Suprapubic skin (tissue), 4 donors: ENCODE measurements at places on chromosomes 1 and 21. TPM values are rescaled to one million over a fixed set of nuclear protein-coding genes. Genes with fewer than 3 reads are reported as not detected.

CATSPERE gene
- total RNA-seq: 0.62 TPM

DNA sequence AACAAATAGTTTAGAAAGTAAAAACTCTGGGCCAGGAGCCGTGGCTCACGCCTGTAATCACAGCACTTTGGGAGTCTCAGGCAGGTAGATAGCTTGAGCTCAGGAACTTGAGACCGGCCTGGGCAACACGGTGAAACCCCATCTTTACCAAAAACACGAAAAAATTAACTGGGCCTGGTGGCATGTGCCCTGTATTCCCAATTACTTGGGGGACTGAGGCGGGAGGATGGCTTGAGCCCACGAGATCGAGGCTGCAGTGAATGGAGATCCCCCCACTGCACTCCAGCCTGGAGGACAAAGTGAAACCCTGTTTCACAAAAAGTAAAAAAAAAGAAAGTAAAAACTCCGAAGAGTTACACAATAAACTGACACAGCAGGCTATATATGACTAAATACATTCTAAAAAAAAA, 10.6 kb downstream of the CEP170 start:
- DNase-seq: no peak

GRCh38 chr1:6858596-6858995, 73.3 kb downstream of the CAMTA1 start:
- no peak for DNase-seq

- no peak for DNase-seq
Measured at GRCh38 chr1:215584389-215584788, 17.3 kb downstream of the KCTD3 start.

DNA sequence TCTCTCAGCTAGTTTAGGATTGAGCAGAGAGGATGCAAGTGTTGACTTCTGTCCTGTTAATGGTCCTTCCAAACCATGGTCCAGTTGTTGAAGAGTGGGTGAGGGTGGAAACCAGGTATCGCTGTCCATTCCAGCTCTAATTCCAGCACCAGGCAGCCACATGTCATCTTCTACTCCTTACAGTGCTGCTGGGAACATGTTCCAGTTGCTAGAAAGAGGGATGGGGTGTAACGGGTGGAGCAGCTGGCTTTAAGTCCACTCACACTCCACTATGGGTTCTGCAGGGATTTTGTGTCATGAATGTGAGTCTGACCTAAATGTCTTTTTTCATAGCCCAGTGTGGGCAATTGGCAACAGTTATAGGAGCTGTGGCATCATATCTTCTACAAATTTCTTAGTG, 25.2 kb downstream of the NOS1AP start:
- DNase-seq: no peak

DNA sequence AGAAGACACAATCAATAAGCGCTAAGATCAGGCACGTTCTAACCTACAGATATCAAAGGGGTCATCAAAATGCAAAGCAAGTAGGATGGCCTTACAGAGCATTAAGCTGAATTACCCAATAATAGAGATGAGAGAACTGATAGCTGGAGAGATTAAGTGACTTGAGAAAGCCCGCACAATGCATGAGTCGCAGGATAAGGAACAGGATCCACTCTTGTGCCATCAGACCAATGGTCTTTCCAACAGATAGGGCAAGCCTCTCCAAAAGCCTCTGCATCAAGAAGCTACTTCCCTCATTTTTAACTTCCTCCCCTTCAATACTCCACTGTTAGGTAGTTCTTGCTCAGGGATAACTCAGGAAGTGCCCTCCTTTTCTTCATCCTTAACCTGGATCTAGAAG, 2.6 kb downstream of the CHML start:
- no peak for DNase-seq

- DNase-seq: no peak
Measured at GRCh38 chr1:38201431-38201830, 154.8 kb upstream of the POU3F1 start.

GRCh38 chr1:33905241-33905640, 41.4 kb downstream of the HMGB4 start:
- no peak for DNase-seq

- DNase-seq: no peak
Measured at GRCh38 chr21:41626021-41626420, 118.1 kb upstream of the TMPRSS2 start.

NID1 gene
- 32.3 TPM for total RNA-seq

DNA sequence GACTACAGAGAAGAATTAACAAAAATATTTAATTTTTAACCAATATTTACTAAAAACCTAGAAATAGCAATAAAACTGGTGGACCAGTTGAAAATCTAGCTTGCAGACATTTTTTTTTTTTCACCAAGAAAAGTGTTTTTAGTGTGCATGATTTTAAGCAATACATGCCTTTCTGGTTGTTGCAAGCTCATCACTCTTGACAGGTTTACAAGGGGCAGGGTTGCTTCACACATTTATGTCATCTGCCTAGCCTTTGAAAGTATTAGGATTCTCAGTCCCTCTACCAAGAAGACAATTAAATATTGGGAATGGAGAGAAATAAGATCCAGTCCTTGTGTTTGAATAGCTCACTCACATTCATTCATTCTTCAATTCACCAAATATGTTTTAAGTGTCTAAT, 53.8 kb upstream of the LYPLAL1 start:
- DNase-seq: no peak

- DNase-seq: no peak
Measured at GRCh38 chr1:48177257-48177656, 45.3 kb upstream of the SLC5A9 start.

- no peak for DNase-seq
Measured at GRCh38 chr21:15293240-15293639, 228.4 kb upstream of the NRIP1 start.

DNA sequence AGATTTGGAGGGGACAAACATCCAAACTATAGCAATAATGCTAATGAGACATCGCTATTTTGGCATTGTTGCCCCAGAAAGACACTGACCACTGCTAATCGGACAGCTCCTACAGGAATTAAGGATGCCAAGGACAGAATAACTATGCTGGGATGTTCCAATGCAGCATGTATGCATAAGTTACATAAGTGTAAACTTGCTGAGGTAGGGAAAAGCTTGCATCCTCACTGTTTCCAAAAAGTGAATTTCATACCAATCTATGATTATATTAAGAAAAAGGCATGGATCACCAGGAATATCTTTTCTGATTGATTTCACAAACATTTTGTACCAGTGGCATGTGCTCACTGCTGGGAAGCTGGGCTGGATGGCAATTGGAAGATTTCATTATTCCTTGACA, 45.8 kb upstream of the RALGPS2 start:
- DNase-seq: no peak

DNA sequence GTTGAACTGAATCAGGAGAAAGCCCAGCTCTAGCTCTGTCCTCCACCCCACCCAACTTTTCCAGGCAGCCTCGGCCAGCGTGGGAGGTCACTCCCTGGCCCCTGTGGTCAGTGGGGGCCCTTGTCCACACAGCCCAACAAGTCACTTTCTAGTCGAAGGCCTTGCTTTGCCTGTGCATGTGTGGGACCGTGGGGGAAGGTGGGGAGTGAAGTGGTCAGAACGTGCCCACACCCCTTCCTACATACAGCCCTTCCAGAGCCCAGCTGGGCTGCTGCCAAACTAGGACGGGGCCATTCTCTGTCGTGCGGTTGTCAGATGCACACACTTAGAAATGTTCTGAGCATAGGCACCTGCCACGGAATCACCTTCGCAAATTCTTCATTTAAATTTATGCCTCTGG, 18.0 kb downstream of the FAAP20 start:
- DNase-seq: no peak

MPL gene
- not detected for total RNA-seq

- DNase-seq: no peak
Measured at GRCh38 chr1:221430152-221430960, 311.5 kb downstream of the DUSP10 start.

- DNase-seq: no peak
Measured at GRCh38 chr21:15240848-15241247, 176.0 kb upstream of the NRIP1 start.

DNA sequence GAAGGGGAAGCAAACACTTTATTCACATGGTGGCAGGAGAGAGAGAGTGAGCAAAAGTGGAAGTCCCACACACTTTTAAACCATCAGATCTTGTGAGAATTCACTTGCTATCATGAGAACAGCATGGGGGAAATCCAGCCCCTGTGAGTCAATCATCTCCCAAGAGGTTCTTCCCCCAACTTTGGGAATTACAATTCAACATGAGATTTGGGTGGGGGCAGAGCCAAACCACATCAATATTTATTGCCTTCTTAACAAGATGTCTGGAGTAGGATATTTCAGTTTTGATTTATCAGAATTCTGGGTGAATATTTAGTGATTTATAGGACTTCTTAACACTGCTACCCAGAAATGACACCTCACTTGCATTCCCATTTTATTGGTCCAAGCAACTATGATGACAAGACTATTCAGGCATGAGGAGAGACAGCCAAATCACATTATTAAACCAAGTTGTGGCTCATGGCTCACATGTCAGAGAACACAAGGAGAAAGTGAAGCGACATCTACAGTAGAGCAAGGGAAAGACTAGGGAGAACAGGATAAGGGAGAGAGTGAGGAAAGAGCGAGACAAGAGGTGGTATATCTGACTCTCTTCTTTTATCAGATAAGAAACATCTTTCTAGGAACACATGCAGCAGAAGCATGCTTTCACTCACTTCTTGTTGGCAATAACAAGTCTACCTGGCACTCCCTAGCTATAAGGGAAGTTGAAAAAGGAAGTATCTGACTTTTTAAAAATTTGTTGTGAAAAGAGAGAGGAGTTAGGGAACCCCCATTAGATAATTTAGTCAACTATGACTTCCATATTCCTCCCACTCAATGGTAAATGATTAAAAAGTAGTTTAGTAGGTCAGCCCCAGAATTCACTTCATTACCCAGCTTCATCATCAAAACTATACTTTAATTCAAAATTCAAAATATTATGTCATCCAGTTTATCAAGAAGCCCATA, 36.6 kb upstream of the PTPRC start:
- no peak for DNase-seq

FCGR3B gene
- 0.97 TPM for total RNA-seq

GRCh38 chr1:200359610-200360163, 50.1 kb downstream of the ZNF281 start:
- no peak for DNase-seq

CELA3B gene
- not detected for total RNA-seq

PDC gene
- total RNA-seq: not detected

HEATR1 gene
- total RNA-seq: 39.4 TPM

- no peak for DNase-seq
Measured at GRCh38 chr1:167330601-167331293, 110.1 kb downstream of the POU2F1 start.

DNA sequence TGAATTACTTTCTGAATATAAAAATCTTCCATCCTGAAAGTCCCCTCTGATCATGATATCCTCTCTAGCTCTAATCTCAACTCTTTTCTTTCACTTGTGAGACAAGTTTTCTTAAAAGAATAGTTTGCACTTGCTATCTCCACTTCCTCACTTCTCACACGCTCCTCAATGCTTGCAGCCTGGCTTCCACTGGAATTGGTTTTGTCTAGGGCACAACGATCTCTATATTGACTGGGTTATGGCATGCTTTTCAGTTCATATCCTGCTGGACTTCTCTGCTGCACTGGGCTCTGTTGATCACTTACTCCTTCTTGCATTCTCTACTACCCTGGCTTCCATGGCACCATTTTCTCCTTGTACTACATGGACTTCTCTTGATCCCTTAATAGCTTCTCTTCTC, 474 bp downstream of the FCRLA start:
- no peak for DNase-seq

GRCh38 chr1:226475142-226475511, 67.2 kb upstream of the PARP1 start:
- DNase-seq: no peak

VWA1 gene
- total RNA-seq: 21.4 TPM

MSH4 gene
- total RNA-seq: 0.21 TPM

CELSR2 gene
- 117 TPM for total RNA-seq

MROH9 gene
- not detected for total RNA-seq

DNA sequence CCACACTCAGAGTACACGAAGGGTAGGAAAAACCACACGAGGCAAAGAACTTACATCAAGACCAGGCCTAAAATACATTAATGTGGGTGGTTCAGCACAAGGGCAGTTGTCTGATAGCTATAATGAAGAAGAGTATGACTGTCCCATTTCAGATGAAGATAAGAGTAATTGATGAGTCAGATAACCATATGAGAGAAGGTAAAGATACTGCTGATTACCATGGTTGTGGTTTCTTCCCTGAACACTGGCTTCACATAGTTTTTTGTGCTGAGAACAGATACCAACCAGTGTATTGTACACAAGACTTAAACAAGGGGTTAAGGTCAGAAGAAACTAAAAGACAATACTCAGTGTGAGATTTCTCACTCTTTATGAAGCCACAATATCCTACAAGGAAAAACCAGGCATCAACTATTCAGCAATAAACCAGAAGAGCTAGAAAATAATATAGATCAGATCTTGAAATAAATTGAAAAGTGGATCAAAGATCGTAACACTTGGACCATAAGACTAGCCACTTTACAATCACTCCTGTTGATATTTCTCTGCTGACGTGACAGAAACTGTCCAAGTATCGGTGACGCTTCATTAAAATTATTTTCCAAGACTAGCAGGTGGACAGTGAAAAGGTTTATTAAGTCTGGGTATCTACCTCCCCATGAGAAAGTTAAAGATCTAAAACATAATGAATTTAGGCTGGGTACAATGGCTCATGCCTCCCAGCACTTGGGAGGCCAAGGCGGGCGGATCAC, 28.6 kb downstream of the PUM1 start:
- DNase-seq: no peak

- no peak for DNase-seq
Measured at GRCh38 chr1:167238713-167239112, 18.0 kb downstream of the POU2F1 start.

DNA sequence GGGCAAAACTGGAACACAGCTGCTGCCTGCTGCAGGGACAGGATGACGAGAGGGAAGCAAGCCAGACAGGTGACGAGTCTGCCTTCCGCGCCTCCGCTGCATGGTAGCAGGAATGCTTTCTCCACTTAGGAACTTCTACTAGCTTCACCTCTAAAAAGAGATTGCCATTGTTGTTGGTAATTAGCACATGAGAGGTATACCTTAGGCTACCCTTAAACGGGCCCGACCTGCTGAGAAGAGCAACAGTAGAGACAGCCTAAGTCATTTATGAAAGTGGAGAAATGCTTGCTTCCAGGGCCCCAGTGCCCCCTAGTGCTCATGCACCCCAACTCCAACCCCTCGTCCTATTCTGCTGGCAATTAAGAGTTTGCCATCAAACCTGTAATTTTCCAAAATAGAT, 96.9 kb upstream of the AKT3 start:
- DNase-seq: no peak

HSPB7 gene
- 4.8 TPM for total RNA-seq

GRCh38 chr1:6544831-6545230, 9.5 kb downstream of the NOL9 start:
- DNase-seq: no peak

GRCh38 chr1:89198491-89199072, at the start of gene GBP4:
GBP4 (minus strand) TSS chr1:89198942; CDS start chr1:89198834, 108 bp downstream.
- no peak for DNase-seq

DNA sequence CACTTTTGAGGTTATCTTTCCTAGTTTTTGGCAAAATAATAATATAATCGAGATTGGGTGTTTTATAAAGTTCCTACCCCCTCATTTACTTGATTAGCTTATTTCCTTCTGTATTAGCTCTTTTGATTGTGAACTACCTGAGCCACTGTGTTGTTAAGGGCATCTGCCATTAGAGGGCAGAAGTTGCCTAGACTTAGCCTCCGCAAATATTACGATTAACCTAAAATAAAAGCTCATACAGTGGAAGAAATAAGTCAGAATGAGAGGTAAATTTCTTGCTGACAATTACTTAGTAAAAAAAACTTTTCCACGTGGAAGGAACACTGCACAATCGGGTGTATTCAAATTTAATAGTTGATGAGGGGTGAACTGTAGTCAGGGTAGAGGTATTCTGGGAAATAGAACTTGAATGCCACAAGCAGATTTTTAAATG, 2.3 kb downstream of the H3-3A start:
- no peak for DNase-seq

- DNase-seq: peak; percentile 63
Measured at GRCh38 chr1:9996624-9997582, at the start of gene RBP7. RBP7 (plus strand) TSS chr1:9997228; CDS start chr1:9997259, 31 bp downstream.
